ENCODE measurements at places on chromosomes 1 and 21. TPM values are rescaled to one million over a fixed set of nuclear protein-coding genes. Genes with fewer than 3 reads are reported as not detected.

Gene RAP1A
- total RNA-seq, result 42.5 TPM

Gene BTBD8
- total RNA-seq, result 2.6 TPM

Gene ZNF695
- total RNA-seq, result 1.2 TPM

Gene CLCNKB
- not detected for total RNA-seq

Gene PTAFR
- 1.2 TPM for total RNA-seq

All from myometrial cell (primary cell).